Activated CD8-positive, alpha-beta memory T cell treated with anti-CD3 and anti-CD28 coated beads for 1 hour (primary cell): ENCODE measurements at places on chromosomes 7 and 10.

DNA sequence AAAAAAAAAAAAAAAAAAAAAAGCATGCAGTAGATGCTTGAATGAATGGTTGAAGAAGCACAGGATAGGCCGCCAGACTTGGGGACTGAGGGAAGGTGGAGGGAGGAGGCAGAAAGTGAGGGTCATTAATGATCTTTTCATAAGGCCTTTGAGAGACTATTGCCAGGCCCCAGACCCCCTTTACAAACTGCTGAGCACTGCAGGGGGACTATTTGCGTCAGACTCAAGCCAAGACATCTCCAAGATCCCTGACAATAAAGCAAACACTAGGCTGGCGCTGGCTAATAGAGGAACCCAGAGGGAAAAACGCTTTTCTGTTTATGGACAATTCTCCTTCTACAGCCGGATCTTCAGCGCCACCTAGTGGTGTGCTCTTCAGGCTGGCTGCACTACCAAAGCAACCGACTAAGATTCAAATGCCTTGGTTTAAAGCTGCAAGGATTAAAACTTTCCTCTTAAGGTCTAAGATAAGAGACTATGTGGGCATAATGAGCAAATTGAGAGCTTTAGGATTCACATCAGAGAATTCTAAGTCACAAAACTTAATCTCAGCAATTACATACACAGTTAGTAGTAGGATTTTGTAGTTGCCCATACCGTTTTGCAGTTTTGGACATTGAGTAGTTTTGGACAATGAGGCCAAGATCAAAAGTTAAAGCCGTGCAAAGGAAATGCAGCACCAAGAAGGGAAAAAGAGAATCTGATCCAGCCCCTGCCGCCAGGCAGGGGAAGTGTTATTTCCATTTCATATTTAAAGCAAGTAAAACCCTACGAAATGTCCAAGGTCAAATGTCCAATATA is 17.9 kb upstream of the AGK start:
- DNase-seq: peak; percentile 18

- no peak for DNase-seq
Measured at GRCh38 chr7:45242261-45242660, 84.7 kb downstream of the RAMP3 start.

DNA sequence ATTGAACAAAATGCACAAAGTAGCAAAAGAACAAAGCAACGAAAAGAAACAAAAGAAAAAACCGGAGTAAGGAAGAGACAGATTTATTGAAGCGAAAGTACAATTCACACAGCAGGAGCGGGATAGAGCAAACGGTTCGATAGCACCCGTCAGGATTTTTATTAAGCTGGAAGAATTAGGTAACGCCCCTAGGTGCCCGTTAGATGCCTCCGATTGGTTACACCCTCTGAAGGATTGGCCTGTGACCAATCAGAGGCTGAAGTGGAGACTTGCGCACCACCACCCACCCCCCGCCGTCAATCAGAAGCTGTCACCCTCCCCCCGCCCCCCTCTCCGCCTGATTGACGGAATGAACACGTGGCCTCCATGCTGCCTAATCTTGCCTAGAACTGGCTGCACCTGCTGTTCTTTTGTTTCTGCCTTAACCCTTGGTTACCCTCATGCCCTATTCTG is 16.8 kb downstream of the OCM2 start:
- no peak for DNase-seq

- DNase-seq: no peak
Measured at GRCh38 chr7:50268223-50268622, 36.3 kb upstream of the IKZF1 start.

- no peak for DNase-seq
Measured at GRCh38 chr10:80504897-80505465, 32.7 kb upstream of the SH2D4B start.

- no peak for DNase-seq
Measured at GRCh38 chr7:5431560-5432015, 8.0 kb upstream of the TNRC18 start.

- no peak for DNase-seq
Measured at GRCh38 chr7:50957431-50957830, 174.7 kb upstream of the GRB10 start.

GRCh38 chr10:100496567-100496966 is 23.1 kb downstream of the SEC31B start:
- DNase-seq: no peak

DNA sequence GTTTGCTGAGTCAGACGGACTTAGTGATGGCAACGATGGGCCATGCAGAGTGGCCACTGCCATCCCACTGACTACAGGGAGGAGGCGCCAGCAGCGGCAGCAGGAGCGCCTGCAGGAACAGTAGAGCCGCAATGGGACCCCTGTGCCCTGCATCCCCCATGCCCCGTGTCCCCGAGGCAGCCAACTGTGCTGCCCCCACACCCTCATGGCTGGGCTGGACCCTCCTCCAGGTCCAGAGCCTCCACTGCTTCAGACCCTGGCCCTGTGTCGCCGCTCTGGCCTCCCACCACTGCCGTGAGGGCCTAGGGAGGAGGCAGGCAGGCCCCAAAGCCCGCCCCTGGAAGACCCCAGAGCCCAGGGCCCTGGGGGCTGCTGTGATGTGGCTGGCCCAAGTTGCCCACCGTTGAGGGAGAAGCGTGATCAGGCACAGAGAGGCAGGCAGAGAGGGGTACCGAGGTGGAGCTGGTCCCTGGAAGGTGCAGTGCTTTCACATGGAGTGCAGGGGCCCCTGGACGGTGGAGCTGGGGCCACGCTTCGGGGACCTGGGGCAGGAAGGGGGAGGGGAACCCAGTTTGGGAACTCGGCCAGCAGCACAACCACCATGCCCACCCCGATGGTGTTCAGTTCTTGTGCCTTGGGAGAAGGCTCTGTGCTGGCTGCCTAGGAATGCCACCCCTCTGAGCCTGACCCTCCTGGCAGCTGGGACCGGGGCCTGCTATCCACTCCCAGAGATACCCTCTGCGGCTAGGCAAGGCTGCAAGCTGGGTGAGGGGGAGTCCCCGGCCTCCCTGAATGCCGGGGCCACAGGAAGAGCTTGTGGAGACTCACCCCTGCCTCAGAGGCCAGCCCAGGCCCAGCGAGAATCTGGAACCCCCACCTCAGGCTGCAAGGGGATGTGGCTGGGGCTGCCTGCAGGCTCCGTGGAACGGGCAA is 32.6 kb downstream of the DKK1 start:
- DNase-seq: no peak

GRCh38 chr10:17923728-17924127 is 28.0 kb upstream of the SLC39A12 start:
- no peak for DNase-seq

DNA sequence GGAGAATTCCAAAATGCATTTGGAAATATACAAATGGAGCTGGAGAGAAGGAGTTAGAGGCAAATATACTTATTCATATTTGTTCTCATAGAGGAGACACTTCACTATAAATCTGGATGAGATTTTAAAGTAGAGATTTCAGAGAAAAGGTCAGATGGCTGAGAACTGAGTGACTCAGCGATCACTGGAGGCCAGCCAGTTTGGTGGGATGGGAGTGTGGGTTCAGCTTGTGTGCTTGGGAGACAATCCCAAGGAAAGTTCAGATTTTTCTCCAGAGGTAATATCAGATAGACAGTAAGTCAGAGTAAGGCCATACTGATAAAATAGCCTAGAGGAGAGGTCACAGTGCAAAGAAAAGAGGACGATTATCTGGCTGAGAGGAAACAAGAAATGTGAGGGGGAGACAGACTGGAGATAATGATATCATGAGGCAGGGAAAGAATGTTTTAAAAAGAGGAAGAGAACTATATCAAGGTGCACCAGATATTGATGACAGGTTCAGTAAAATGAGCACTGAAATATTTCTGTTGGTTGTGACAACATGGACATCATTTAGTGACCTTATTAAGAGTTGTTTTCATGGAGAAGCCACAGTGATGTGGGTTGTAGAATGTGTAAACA is 67.0 kb downstream of the MDFIC start:
- DNase-seq: no peak

DNA sequence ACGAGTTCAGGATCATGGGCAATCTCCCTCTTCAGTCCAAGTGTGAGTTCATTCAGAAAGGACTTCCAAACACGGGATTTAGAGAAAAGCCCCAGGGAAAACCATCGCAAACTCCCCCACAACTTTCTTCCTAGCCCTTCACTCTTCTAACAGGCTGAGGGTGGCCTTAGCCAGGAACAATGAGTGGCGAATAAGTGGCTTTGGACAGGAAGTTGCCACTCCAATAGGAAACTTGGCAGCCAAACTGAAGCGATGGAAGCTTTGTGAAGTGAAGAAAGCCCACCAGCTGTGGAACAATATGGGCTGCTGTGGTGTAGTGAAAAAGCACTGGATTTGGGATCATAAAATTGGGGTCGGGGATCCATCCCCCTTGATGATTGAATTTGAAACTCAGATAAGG is 193.2 kb downstream of the TEX36 start:
- no peak for DNase-seq

DNA sequence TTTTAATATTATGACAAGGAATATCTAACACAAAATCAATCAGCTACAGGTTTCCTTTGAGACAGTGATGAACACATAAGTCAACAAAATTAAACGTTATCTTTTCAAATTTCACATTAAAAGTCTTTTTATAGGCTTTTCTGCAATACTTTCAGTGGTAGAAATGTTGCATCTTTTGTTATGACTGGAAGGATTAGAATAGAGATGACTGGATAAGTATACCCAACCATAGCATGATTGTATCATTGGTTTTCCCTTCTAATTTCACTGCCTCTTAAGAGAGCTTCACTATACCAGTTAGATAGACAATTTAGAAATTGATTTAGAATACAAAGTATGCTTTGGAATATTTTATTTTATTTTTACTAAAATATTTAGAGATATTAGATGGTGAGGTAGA is 273.9 kb downstream of the PHF14 start:
- no peak for DNase-seq

GRCh38 chr10:75954486-75954885 is 523.1 kb downstream of the LRMDA start:
- DNase-seq: no peak

DNA sequence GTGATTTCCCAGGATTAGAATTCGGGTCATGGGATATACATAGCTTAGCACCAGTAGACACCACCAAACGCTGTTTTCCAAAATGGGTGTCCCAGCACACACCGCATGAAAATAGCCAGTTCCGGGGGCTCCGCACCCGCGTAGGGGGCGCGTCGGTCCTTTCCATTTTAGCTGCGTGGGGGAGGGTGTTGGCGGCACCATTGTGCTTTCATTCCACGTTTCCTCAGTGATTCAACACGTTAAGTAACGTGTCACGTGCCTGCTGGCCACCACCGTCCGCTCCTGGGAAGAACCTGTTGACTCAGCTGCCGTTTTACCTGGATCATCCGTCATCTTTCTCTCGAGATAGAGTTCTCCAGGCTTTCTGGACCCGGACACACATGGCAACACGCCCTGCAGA is 25.6 kb upstream of the ADGRA1 start:
- DNase-seq: no peak

DNA sequence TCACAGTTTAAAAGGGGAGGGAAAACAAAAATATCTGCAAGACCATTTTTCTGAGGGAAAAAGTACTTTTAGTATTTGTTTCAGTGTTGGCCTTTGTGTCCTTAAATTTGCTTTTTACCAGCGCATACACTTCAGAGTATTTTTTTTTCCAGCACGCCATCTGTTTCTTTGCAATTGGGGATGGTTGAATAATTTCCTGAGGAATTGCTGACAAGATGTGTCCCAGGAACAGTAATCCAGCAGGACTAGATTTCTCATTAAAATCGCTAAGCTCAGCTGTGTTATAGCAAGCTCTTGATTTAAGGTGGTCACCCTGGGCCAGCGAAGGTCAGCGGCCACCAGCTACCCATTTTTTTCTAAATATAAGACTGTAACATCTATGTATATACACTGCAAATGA is 156.9 kb upstream of the RHOBTB1 start:
- DNase-seq: no peak

- DNase-seq: no peak
Measured at GRCh38 chr7:81025360-81025759, 106.5 kb upstream of the SEMA3C start.

DNA sequence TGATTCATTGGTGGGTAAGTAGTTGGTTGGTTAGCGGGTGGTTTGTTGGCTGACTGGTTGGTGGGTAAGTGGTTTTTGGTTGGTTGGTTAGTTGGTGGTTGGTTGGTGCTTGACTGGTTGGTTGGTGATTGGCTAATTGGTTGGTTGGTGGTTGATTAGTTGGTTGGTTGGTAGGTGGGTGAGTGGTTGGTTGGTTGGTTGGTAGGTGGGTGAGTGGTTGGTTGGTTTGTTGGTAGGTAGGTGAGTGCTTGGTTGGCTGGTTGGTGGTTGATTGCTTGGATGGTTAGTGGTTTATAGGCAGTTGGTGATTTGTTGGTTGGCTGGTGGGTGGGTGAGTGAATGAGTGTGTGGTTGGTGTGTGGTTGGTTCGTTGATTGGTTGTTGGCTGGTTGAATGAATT is 44.2 kb downstream of the CALML3 start:
- DNase-seq: no peak

- no peak for DNase-seq
Measured at GRCh38 chr10:106565546-106565945, 599.0 kb downstream of the SORCS1 start.

DNA sequence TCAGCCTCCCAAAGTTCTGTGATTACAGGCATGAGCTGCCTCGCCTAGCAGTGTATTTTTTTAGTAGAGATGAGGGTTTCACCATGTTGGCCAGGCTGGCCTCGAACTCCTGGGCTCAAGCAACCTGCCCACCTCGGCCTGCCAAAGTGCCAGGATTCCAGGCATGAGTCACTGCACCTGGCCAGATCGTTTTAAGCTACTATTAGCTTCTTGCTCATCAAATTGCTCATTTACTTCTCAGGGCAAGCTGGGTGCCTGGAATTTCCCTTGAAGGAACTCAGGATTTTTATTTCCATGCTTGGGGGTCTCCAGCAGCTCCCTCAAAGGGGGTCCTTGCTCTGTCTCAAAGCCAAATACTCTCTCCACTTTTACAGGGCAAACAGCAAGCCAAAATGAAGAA is 798.0 kb upstream of the AUTS2 start:
- DNase-seq: no peak

DNA sequence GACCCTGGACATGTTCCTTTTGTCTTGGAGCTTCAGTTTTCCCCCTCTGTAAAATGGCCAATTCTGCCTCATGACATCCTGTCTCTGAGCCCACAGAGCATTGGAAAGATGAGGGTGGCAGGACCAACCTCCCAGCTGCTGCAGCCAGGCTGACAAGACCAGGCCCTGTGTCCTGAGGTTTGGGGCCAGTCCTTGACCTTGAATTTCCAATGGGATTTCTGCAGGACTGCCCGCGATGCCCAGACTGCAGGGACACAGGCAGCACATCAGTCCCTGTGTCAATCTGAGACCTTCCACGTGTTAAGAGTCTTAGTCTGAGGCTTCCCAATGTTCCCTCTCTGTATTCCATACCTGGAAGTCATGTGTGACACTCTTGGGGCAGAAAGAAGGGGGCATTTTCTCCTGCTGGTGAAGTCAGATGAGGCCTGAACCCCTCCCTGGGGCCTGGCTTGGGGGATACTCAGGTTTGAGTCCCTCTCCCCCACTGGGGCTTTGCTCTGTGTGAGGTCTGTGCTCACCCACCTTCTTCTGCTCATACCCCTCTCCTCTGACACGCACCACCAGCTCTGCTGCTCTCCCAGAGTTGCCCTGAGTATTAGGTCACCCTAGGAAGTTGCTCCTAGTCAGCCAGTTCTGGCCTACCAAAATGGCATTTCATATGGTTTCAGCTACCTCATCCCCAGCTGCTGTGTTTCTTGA is 79.2 kb downstream of the ADCY1 start:
- no peak for DNase-seq
